Activated CD4-positive, alpha-beta T cell treated with anti-CD3 and anti-CD28 coated beads, Interleukin-2, amount 10 ng/mL, durations not matched to agents 24 days and 14 days (primary cell): ENCODE measurements at places on chromosomes 1 and 21. TPM values are rescaled to one million over a fixed set of nuclear protein-coding genes. Genes with fewer than 3 reads are reported as not detected.

DNA sequence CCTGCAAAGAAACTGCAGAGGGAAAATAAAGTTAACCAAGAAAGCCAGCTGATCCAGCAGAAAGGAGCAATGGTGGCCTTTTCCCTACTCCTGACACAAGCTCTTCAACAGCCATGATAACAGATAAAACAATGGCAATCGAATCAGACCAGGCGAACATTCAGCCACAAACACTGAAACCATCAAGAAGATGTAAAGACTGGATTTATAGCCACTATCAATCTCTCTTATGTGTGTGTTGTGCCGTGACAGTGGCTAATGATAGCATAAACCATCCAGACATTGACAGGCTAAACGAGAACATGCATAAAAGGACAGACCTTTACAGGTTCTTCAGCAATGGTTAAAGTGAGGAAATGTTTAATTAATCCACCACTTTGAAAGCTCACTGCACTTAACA lies 78.1 kb upstream of the RAB4A start:
- H3K36me3 ChIP-seq: no peaks in the 10 kb centered on the region
- DNase-seq: no peak
- H3K4me3 ChIP-seq: no peak overlapping the region

- no peak for DNase-seq
- peaks cover 2% of the 10 kb centered on the region for H3K4me1 ChIP-seq
- H3K27ac ChIP-seq: no peak overlapping the region
- no peaks in the 10 kb centered on the region for H3K36me3 ChIP-seq
- no peak overlapping the region for H3K4me3 ChIP-seq
- peaks cover 2% of the 10 kb centered on the region for H3K27me3 ChIP-seq
Observed at GRCh38 chr1:157091186-157091585, 8.4 kb downstream of the ETV3L start.

Gene LCE3E
- total RNA-seq: not detected in 2 replicates

DNA sequence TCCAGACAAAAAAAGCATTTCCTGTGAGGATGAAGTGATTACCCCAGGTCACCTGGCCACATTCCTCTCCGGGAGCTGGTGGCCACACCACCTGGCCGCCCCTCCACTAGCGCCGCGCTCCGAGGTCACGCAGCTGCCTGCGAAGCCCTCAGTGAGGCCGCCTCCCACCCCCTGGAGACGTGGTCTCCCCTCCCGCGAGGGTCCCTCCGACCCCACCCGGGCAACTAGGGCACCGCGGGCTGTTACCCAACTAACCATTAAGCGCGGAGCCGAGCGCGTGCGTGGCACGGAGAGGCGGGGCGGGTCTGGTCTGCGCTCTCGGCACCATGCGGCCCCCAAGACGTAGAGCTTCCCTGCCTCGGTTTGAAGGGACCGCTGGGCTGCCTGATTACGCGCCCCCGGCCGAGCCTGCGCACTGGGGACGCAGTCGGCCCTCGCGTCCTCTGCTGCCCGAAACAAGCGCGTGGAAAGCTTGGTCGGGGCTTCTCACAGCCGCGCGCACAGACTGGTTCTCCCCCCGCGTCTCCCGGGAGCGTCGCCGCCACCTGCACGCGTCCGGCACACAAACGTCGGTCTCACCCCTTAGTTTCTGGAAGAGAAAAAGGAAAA lies 106.5 kb downstream of the SLC16A1 start:
- H3K27me3 ChIP-seq: peaks cover 51% of the 10 kb centered on the region
- H3K4me3 ChIP-seq: peak overlapping the region; percentile 60
- H3K4me1 ChIP-seq: no peaks in the 10 kb centered on the region
- H3K36me3 ChIP-seq: no peaks in the 10 kb centered on the region

GRCh38 chr1:24849672-24850295 lies 80.3 kb downstream of the RUNX3 start:
- peaks cover 15% of the 10 kb centered on the region for H3K4me1 ChIP-seq
- no peak overlapping the region for H3K27ac ChIP-seq
- peak; percentile 71 for DNase-seq
- H3K27me3 ChIP-seq: peaks cover 36% of the 10 kb centered on the region
- no peaks in the 10 kb centered on the region for H3K36me3 ChIP-seq

Gene KRTAP11-1
- total RNA-seq: not detected in 2 replicates

- peaks cover 15% of the 10 kb centered on the region for H3K36me3 ChIP-seq
- H3K4me1 ChIP-seq: peaks cover 12% of the 10 kb centered on the region
- H3K27me3 ChIP-seq: no peaks in the 10 kb centered on the region
- DNase-seq: peak; percentile 13
Observed at GRCh38 chr1:20997602-20998224, 179.0 kb downstream of the EIF4G3 start.

Gene FGR
- 0.19 and 0.21 TPM in 2 replicates for total RNA-seq

Gene KCNQ4
- total RNA-seq: 1.4 and 1.5 TPM in 2 replicates

Gene PRAMEF20
- not detected in 2 replicates for total RNA-seq

- DNase-seq: no peak
- H3K4me3 ChIP-seq: peak overlapping the region; percentile 84
- H3K27me3 ChIP-seq: peaks cover 24% of the 10 kb centered on the region
- H3K4me1 ChIP-seq: peaks cover 16% of the 10 kb centered on the region
Observed at GRCh38 chr1:226870026-226870400, 403 bp upstream of the PSEN2 start.

GRCh38 chr1:117892512-117892911 lies 36.9 kb downstream of the GDAP2 start:
- H3K4me3 ChIP-seq: no peak overlapping the region
- H3K4me1 ChIP-seq: no peaks in the 10 kb centered on the region
- H3K27ac ChIP-seq: no peak overlapping the region
- H3K36me3 ChIP-seq: peaks cover 23% of the 10 kb centered on the region
- no peaks in the 10 kb centered on the region for H3K27me3 ChIP-seq

DNA sequence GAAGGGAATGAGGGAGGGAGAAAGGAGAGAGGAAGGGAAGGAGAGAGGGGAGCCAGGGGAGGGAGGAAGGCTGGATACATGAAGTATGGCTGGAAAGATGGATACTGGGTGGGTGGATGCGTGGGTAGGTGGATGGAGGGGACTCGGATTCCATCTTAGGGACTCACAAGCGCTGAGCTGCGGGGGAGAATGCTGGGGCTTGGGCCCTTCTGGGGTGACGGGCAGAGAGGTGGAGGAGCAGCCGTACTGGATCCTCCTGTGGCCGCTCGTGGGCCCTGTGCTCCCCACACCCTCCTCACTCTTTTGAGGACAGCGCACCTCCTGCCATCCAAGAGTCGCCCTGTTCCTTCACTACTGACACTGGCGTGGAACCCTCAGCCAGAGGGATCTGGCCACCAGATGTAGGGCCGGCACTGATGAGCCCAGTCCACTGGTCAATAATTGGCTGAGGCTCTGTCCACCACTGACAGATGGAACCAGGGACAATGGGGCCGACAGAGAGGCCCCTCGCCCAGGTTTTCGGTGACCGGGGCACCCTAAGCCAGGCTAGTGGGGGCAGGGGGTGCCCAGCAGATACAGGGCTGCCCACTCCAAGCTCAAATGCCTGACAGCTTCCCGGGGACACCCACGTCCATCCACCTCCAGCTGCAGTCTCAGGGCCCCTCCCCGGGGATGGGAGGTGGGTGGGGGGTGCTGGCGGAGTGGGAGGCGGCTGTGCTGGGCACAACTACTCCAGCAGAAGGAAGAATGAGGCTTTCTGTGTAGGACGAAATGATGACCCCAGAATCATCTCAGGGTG lies 4.4 kb upstream of the ACTRT2 start:
- H3K4me1 ChIP-seq: no peaks in the 10 kb centered on the region
- DNase-seq: no peak
- H3K36me3 ChIP-seq: no peaks in the 10 kb centered on the region
- H3K27me3 ChIP-seq: no peaks in the 10 kb centered on the region
- no peak overlapping the region for H3K27ac ChIP-seq
- H3K4me3 ChIP-seq: no peak overlapping the region

GRCh38 chr21:33314111-33314510 lies 10.7 kb upstream of the IFNAR1 start:
- no peak for DNase-seq
- no peak overlapping the region for H3K4me3 ChIP-seq
- no peaks in the 10 kb centered on the region for H3K4me1 ChIP-seq
- H3K27me3 ChIP-seq: peaks cover 22% of the 10 kb centered on the region
- no peak overlapping the region for H3K27ac ChIP-seq

DNA sequence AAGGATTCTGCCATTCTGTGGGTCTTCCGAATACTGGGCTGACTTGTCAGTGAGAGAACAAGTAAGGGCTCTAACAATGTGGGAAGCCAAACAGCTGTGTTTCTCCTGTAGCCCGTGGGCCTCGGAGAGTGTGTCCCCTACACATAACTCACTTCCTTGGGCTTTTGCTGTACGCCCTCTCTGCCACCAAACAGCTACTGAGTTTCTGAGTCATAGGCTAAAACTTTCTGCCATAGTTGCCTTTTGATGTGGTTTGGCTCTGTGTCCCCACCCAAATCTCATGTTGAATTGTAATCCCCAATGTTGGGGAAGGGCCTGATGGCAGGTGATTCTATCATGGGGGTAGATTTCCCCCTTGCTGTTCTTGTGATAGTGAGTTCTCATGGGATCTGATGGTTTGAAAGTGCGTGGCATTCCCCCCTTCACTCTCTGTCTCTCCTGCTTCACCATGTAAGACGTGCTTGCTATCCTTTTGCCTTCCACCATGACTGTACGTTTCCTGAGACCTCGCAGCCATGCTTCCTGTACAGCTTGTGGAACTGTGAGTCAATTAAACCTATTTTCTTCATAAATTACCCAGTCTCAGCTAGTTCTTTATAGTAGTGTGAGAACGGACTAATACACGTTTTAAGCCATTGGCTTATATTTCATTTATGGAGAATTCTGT lies 194.8 kb upstream of the HMCN1 start:
- no peak for DNase-seq
- H3K4me1 ChIP-seq: peaks cover 13% of the 10 kb centered on the region
- H3K27me3 ChIP-seq: no peaks in the 10 kb centered on the region
- H3K36me3 ChIP-seq: peaks cover 6% of the 10 kb centered on the region

Gene PKLR
- 0.09 TPM in 1 of 2 replicates, not detected in the other for total RNA-seq

DNA sequence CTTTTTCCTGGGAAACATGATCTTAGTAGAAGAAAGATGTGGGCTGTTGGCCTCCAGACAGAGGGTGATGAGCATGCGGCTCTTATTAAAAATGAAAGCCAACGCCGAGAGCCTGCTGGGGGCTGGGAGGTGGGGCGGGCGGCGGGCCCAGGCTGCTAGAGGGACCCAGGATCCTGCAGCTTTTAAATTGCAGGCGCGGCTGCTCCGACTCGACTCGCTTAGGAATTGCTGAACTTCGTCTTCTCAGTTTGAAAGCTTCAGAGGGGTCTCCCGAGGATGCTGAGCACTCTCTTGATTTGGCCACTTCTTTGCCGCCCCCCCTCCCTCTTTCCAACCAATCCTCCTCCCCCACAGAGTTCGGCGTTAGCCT lies 1.2 kb downstream of the AGPAT3 start:
- peak; percentile 77 for DNase-seq
- no peaks in the 10 kb centered on the region for H3K27me3 ChIP-seq
- peaks cover 36% of the 10 kb centered on the region for H3K4me1 ChIP-seq
- peak overlapping the region; percentile 90 for H3K4me3 ChIP-seq
- peaks cover 37% of the 10 kb centered on the region for H3K36me3 ChIP-seq

- H3K27me3 ChIP-seq: no peaks in the 10 kb centered on the region
- peaks cover 48% of the 10 kb centered on the region for H3K36me3 ChIP-seq
- H3K27ac ChIP-seq: no peak overlapping the region
- H3K4me3 ChIP-seq: no peak overlapping the region
- peaks cover 11% of the 10 kb centered on the region for H3K4me1 ChIP-seq
Observed at GRCh38 chr1:204435381-204435831, 23.8 kb upstream of the PPP1R15B start.

Gene TNFSF4
- 1.7 and 1.9 TPM in 2 replicates for total RNA-seq

- H3K27me3 ChIP-seq: no peaks in the 10 kb centered on the region
- DNase-seq: peak; percentile 98
- peaks cover 31% of the 10 kb centered on the region for H3K4me1 ChIP-seq
- peak within 1 kb of the TSS; percentile 82 for H3K27ac ChIP-seq
Observed at GRCh38 chr1:202957733-202958543, at the start of gene ADIPOR1. Gene ADIPOR1, minus strand, starts transcription at chr1:202958312. Its CDS starts 7,242 bp downstream, at chr1:202951070.

DNA sequence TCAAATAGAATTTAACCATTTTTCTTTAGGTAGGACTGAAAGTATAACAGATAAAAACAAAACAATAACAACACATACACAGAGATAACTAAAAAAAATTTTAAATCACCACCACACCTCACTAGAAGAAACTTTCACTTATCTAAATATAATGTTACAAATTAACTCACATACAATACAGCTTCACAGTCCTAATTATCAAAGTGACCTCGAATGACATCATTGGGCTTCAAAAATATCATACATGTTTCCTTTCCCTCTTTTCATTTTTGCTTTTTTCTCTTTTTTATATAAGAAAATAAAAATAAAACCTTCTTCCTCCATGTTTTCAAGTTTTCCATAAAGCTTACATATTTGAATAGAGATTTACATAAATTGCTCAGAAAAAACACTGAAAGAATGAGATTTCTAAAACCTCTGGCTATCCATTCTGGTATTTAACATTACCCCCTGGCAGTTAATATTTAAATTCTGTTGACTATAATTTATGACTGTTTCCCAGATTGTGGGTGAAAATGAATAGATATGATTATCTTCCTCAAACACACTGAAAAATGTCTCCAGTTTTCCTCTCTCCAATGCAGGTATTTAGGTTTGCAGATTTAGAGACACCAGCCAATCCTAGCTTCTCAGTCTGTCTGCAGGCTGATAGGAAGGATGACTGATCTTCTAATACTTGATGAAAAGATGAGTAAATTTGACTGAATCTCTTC lies 40.5 kb upstream of the SLC19A2 start:
- no peak for DNase-seq
- H3K36me3 ChIP-seq: peaks cover 70% of the 10 kb centered on the region
- H3K4me3 ChIP-seq: no peak overlapping the region
- peaks cover 12% of the 10 kb centered on the region for H3K4me1 ChIP-seq

GRCh38 chr1:54350360-54350759 lies 55.8 kb downstream of the SSBP3 start:
- H3K27me3 ChIP-seq: no peaks in the 10 kb centered on the region
- H3K36me3 ChIP-seq: peaks cover 16% of the 10 kb centered on the region
- peak overlapping the region; percentile 51 for H3K27ac ChIP-seq
- no peak overlapping the region for H3K4me3 ChIP-seq
- DNase-seq: no peak
- H3K4me1 ChIP-seq: peaks cover 38% of the 10 kb centered on the region

Gene CIART
- total RNA-seq: 6.0 and 7.5 TPM in 2 replicates

DNA sequence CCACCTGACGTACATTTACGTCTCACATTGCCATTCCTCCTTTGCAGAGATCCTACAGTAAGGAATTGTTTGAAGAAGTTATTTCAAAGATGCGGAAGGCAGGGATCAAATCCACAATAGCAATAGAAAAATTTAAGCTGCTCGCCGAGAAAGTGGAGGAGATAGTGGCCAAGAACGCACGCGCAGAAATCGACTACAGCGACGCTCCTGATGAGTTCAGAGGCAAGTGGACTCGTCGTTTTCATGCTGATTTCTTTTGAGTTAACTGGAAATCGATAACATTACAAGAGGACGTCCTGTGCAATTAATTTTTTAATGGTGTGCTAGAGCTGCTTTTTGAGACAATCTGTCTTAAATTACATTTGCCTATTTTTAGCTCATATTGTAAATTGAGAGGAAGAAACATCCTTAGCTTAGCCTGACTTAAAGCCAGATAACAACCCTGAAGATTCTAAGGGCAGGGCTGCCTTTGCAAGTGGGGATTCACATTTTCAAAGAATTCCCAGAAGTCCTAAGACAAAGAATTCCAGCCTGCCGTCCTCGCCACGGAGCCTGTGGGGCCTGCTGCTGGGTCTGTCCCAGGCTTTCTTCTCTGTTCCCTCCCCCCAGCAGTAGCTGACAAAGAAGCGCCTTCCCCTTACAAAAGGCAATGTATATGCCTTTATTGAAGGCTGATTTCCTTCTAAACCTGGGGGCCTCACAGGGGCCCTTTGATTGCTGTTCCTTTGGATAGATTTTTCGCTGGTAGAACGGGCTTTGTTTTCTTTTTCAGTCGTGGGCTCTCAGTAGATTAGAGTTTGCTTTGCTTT lies 31.6 kb upstream of the KIF1B start:
- no peak overlapping the region for H3K4me3 ChIP-seq
- peaks cover 38% of the 10 kb centered on the region for H3K36me3 ChIP-seq
- no peaks in the 10 kb centered on the region for H3K27me3 ChIP-seq
- no peak for DNase-seq
